ENCODE measurements at places on chromosomes 3 and 15. TPM values are rescaled to one million over a fixed set of nuclear protein-coding genes. Genes with fewer than 3 reads are reported as not detected.
A peak's percentile ranks its signal among the peaks of the same experiment; 100 is the strongest.

DNA sequence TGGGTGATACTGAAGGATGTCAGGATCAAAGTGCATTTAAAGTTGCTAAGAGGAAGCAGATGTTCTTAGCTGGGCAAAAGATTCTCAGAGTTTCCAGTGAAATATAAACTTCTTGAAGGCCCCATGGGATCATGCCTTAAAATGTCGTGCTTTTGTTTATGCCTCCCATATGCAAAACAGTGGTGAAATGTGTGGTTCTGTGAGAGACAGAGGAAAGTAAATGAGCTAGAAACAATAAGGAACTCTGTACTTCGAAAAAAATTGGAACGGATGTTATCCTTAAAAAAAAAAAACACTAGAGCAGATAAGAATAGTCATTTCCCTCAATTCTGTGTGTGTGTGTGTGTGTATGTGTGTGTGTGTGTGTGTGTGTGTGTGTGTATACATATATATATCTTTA is 497.0 kb upstream of the TBL1XR1 start:
- DNase-seq, result peak; percentile 87
- H3K27ac ChIP-seq, result peak overlapping the region; percentile 43
- no peaks in the 10 kb centered on the region for H3K4me1 ChIP-seq
- H3K36me3 ChIP-seq, result no peaks in the 10 kb centered on the region
- H3K27me3 ChIP-seq, result no peaks in the 10 kb centered on the region

- DNase-seq, result no peak
- H3K4me3 ChIP-seq, result no peak overlapping the region
- no peaks in the 10 kb centered on the region for H3K36me3 ChIP-seq
- no peak overlapping the region for H3K27ac ChIP-seq
- H3K4me1 ChIP-seq, result no peaks in the 10 kb centered on the region
Observed at GRCh38 chr15:36468746-36469145, 110.7 kb upstream of the CDIN1 start.

GRCh38 chr15:58190419-58190818 is 52.2 kb downstream of the AQP9 start:
- no peak overlapping the region for H3K4me3 ChIP-seq
- no peak overlapping the region for H3K27ac ChIP-seq
- peaks cover 7% of the 10 kb centered on the region for H3K27me3 ChIP-seq
- no peaks in the 10 kb centered on the region for H3K4me1 ChIP-seq

- no peak for DNase-seq
- H3K27me3 ChIP-seq, result no peaks in the 10 kb centered on the region
- H3K4me1 ChIP-seq, result no peaks in the 10 kb centered on the region
- H3K27ac ChIP-seq, result no peak overlapping the region
Observed at GRCh38 chr15:65845826-65846519, 23.3 kb upstream of the RAB11A start.

GRCh38 chr3:31616711-31617110 is 84.0 kb downstream of the STT3B start:
- H3K27me3 ChIP-seq, result no peaks in the 10 kb centered on the region
- H3K27ac ChIP-seq, result no peak overlapping the region
- no peak for DNase-seq

- no peak overlapping the region for H3K4me3 ChIP-seq
- no peaks in the 10 kb centered on the region for H3K27me3 ChIP-seq
- peak; percentile 10 for DNase-seq
- H3K27ac ChIP-seq, result no peak overlapping the region
- H3K36me3 ChIP-seq, result no peaks in the 10 kb centered on the region
Observed at GRCh38 chr3:74651292-74651691, 36.8 kb upstream of the CNTN3 start.

- no peak for DNase-seq
- no peaks in the 10 kb centered on the region for H3K27me3 ChIP-seq
- no peak overlapping the region for H3K4me3 ChIP-seq
- no peak overlapping the region for H3K27ac ChIP-seq
Observed at GRCh38 chr3:188320757-188321156, 166.8 kb downstream of the LPP start.

- no peaks in the 10 kb centered on the region for H3K36me3 ChIP-seq
- H3K4me3 ChIP-seq, result no peak overlapping the region
- no peak overlapping the region for H3K27ac ChIP-seq
- no peaks in the 10 kb centered on the region for H3K4me1 ChIP-seq
Observed at GRCh38 chr3:190314741-190315140, 7.5 kb downstream of the CLDN1 start.

DNA sequence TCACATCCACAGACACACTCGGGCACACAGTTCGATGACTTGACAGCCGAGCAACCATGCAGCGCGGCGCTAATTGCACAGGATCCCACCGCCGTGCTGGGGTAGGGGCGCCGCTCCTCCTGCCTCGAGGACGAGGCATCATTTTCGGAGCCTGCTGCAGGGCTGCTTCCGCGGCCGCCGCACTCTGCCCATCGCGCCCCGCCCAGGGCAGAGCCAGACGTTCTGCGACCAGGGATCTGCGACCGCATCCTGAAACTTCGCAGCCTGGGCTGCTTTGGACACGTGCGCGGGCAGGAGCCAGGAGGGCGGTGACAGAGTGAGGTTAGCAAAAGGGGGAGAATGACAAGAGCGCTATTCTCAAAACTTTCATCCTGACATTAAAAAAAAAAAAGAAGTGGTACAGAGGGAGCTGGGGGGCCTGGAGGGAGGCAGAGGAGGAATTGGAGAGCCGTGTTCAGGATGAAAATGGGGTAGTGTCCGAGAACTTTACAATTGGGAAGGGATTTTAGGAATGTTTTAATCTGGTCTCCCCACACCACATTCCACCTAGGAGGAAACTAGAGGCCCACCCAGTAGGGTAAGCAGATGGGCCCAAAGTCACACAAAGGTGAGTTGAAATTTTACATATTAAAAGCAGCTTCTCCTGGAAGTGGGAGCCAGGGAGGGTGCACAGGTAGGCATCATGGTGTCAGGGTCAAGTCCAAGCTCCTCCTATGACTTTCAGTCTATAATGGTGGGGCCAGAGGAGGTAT is 15.9 kb downstream of the IGDCC3 start:
- no peak for DNase-seq
- H3K4me1 ChIP-seq, result peaks cover 5% of the 10 kb centered on the region
- no peak overlapping the region for H3K4me3 ChIP-seq
- no peaks in the 10 kb centered on the region for H3K36me3 ChIP-seq

DNA sequence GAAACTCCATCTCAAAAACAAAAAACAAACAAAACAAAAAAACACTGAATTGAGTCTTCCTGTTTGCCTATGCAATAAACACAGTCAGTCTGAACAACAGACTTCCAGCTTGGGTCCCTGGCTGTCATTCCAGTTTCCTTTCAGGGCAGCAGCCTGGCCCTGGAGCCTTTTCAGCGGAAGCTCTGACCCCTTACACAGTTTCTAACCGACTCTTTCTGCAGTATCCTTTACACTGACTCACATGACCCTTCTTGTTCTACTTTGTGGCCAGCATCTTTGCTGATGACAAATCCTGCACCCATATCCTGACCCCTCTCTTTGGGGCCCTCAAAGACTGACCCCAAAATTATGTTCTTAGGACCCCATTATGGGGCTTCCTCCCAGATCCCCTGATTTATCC is 38.3 kb upstream of the INO80 start:
- DNase-seq, result peak; percentile 3
- H3K36me3 ChIP-seq, result no peaks in the 10 kb centered on the region
- no peaks in the 10 kb centered on the region for H3K27me3 ChIP-seq
- H3K4me3 ChIP-seq, result no peak overlapping the region
- H3K4me1 ChIP-seq, result no peaks in the 10 kb centered on the region

- H3K4me3 ChIP-seq, result no peak overlapping the region
- H3K4me1 ChIP-seq, result peaks cover 14% of the 10 kb centered on the region
- no peaks in the 10 kb centered on the region for H3K36me3 ChIP-seq
- no peaks in the 10 kb centered on the region for H3K27me3 ChIP-seq
Observed at GRCh38 chr3:197752107-197752506, 2.4 kb downstream of the FYTTD1 start.

GRCh38 chr3:139482206-139482605 is 5.9 kb upstream of the RBP2 start:
- no peaks in the 10 kb centered on the region for H3K27me3 ChIP-seq
- no peak for DNase-seq
- H3K36me3 ChIP-seq, result no peaks in the 10 kb centered on the region
- H3K4me1 ChIP-seq, result no peaks in the 10 kb centered on the region
- no peak overlapping the region for H3K4me3 ChIP-seq
- H3K27ac ChIP-seq, result no peak overlapping the region

DNA sequence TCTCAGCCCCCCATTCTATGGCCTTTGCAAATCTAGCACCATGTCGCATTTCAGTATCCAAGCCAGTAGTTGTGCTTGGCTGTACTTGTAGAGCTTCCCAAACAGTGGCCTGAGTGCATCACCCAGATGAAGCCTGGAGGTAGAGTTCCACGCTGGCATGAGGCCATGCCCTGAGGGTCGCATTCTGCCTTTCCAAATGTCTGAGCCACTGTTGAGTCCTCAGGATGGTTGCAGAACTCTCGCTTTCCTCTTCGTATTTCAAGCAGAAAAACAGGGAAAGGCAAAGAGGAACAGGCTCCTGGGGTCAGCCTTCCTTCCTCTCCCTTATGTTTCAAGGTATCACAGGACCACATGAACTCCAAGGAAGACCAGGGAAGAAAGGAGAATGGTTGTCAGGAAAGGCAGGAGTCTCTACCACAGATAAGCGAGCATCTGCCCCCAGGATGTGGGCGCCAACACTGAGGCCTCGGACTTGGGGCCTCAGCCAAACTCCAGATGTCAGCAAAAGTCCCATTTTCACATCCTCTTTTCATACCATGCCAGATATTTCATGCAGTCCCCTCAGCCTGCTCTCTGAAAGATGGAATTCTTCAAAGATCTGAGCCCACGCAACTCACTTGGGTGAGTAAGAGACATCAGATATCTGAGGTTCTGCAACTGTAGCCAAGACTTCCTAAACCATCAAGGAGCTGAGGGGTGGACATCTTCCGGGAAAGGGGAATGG is 19.4 kb upstream of the PRR20G start:
- H3K27me3 ChIP-seq, result peaks cover 4% of the 10 kb centered on the region
- H3K36me3 ChIP-seq, result no peaks in the 10 kb centered on the region
- no peaks in the 10 kb centered on the region for H3K4me1 ChIP-seq
- H3K4me3 ChIP-seq, result no peak overlapping the region

DNA sequence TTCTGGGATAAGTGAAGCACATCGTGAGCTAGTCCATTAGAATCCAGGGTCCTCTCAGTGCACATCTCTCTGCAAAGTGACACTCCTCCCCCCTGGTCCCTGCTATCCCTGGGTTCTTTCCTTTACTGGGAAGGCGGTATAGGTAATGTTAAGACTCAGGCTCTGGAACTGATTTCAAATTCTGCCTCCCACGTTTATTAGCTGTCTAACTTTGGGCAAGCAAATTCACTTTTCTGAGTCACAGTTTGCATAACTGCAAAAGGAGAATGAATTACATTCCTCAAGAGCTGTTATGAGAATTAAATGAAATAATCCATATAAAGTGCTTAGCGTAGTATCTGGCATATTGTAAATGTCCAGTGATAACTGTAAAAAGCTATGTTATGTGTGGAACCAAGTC is 168.1 kb upstream of the LRRN1 start:
- DNase-seq, result no peak
- no peak overlapping the region for H3K27ac ChIP-seq
- H3K36me3 ChIP-seq, result no peaks in the 10 kb centered on the region

DNA sequence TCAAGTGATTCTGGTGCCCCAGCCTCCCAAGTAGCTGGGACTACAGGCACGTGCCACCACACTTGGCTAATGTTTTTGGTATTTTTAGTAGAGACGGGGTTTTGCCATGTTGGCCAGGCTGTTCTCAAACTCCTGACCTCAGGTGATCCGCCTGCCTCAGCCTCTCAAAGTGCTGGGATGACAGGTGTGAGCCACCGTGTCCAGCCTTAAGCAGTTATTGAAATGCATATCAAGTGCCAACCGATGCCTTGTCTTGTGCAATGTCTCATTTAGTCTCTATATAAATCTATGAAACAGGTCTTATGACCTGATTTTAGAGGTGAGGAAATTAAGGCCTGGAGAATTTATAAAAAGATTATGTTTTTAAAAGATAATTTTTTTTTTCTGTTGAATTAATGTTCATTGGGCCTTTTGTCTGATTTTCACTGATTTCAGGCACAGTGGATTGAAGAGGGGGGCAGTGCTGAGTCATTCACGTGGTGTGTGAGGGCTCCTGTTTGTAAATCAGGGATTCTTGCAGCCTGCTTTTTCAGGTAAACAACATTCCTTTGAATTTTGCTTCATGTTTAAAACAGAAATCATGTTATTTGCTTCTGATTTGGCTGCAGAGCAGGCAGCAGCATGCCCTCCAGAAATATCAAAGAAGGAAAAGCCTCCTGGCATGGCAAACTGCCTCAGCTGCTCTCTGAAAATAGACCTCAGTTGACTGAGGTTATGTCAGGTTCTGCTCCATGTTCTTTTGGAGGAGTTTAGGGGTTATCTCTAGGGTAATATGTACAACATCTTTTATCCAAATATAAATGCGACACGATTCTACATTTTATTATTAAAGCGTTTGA is 407.0 kb upstream of the RGMA start:
- peaks cover 3% of the 10 kb centered on the region for H3K4me1 ChIP-seq
- no peak overlapping the region for H3K4me3 ChIP-seq
- no peaks in the 10 kb centered on the region for H3K27me3 ChIP-seq
- H3K36me3 ChIP-seq, result no peaks in the 10 kb centered on the region
- peak; percentile 36 for DNase-seq
- no peak overlapping the region for H3K27ac ChIP-seq

DNA sequence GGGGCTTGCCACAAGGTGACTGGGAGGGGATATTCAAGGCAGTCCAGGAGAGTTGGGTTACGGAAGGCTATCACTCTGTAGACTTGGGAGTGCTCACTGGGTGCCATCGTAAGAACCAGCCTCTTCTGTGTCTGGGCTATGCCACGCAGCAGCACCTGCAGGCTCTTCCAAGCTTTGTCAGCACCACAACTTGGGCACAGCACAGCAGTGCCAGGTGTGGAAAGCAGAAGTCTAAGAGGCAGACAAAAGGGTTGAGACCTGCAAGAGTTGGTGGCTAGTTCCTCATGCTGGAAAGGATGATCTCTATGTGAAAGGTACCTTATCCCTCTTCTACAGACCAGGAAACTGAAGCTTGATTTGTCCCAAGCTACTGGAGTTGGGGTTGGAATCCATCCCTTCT is 15.8 kb downstream of the CX3CR1 start:
- no peak overlapping the region for H3K4me3 ChIP-seq
- no peaks in the 10 kb centered on the region for H3K36me3 ChIP-seq
- DNase-seq, result no peak
- H3K27me3 ChIP-seq, result no peaks in the 10 kb centered on the region
- H3K27ac ChIP-seq, result no peak overlapping the region
- peaks cover 27% of the 10 kb centered on the region for H3K4me1 ChIP-seq

DNA sequence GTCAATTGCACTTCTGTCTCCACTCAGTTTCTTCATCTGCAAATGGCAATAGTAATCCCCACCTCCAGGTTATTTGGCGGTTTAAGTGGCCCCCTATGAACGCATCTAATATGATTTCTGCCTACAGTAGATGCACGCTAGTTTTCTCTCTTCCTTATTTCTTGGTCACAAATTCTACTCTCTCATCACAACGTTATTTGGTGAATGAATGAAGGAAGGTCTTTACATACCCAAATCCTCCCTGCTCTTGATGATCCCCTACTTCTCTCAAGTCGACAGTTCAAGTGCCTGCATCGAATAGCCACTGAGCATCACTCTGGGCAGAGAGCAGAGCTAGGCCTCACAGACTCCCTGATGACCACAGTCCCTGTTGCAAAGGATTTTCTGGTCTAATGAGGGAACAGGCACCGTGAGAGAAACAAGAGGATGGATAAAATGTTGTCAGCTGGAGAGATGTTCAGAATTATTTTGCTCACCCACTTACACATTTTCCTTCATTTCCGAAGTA is 181.2 kb upstream of the SMAD3 start:
- peak overlapping the region; percentile 93 for H3K27ac ChIP-seq
- no peaks in the 10 kb centered on the region for H3K36me3 ChIP-seq
- H3K4me3 ChIP-seq, result no peak overlapping the region
- no peak for DNase-seq
- peaks cover 36% of the 10 kb centered on the region for H3K27me3 ChIP-seq

Gene IL17RD
- polyA plus RNA-seq, result 32.6 TPM

Gene SPATA12
- polyA plus RNA-seq, result 0.13 TPM

Gene ARHGAP11A
- polyA plus RNA-seq, result 19.1 TPM

Gene PEX5L
- polyA plus RNA-seq, result 0.06 TPM

Gene P2RY13
- polyA plus RNA-seq, result 0.38 TPM

Gene GMPPB
- polyA plus RNA-seq, result 13.0 TPM

Gene TNFSF10
- 7.2 TPM for polyA plus RNA-seq

Gene SEMA3G
- 15.6 TPM for polyA plus RNA-seq

Data from muscle of leg (tissue), 16 donors.